ENCODE measurements at places on chromosomes 16 and 17.

- H3K27me3 ChIP-seq: no peaks in the 10 kb centered on the region
- H3K4me3 ChIP-seq: no peak overlapping the region
Measured at GRCh38 chr16:5428932-5429331, 331.3 kb upstream of the EEF2KMT start.

GRCh38 chr16:918068-918467 lies 52.7 kb downstream of the LMF1 start:
- H3K36me3 ChIP-seq: peaks cover 12% of the 10 kb centered on the region
- no peaks in the 10 kb centered on the region for H3K27me3 ChIP-seq
- H3K27ac ChIP-seq: no peak overlapping the region

DNA sequence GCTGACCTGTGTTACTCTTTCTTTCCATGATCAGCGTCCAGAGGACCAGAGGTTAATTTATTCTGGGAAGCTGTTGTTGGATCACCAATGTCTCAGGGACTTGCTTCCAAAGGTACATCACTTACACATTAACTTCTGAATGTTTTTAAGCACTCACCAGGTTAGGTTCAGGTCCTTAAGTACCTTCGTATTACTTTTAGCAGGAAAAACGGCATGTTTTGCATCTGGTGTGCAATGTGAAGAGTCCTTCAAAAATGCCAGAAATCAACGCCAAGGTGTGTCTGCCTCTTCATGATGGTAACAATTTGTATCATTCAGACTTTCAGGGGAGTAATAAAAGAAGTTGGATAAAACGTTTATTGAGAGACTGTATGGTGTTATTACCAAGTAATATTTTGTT lies 3.3 kb downstream of the HERPUD1 start:
- no peak overlapping the region for H3K27ac ChIP-seq
- peaks cover 49% of the 10 kb centered on the region for H3K4me1 ChIP-seq
- no peak for DNase-seq

DNA sequence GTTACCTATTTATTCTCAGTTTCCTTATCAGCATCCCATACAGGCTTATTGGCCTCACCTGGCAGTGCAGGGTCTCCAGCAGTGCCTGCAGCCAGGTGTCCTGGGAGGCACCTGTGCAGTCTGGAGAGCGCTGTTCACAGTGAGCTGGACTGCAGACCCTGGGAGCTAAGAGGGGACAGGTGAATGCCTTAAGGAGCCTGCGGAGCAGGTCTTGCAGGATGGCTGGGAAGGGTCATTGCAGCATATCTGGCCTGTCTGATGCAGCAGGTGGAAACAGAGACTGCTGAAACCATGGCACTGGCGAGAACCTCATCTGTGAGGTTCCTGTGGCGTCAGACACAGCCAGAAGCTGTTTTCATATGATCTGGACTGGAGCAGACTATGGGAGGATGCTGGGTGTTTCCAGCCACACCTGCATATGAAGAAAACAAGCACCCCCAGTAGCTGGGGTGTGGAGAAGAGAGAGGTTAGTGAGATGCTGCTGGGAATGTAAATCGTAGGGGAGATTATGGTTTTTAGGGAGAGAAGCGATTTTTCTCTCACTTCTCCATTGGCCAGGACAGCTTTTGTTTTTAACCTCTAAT lies 77.0 kb downstream of the NTN1 start:
- no peaks in the 10 kb centered on the region for H3K4me1 ChIP-seq
- no peak for DNase-seq
- H3K27me3 ChIP-seq: no peaks in the 10 kb centered on the region

DNA sequence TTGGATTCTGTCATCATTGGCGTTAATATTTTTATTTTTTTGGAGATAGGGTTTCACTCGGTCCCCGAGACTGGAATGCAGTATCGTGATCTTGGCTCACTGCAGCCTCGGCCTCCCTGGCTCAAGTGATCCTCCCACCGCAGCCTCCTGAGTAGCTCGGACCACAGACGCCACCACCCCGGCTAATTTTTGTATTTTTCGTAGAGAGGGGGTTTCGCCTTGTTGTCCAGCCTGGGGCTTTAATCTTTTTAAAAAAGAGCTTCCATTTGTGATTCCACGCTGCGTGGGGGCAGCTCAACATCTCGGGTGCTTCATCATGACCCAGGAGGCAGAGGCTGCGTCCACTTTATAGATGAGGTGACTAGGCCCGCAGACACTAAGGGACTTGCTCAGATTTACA lies 1.5 kb downstream of the BANP start:
- H3K36me3 ChIP-seq: peaks cover 10% of the 10 kb centered on the region
- H3K27me3 ChIP-seq: no peaks in the 10 kb centered on the region
- no peak overlapping the region for H3K4me3 ChIP-seq

DNA sequence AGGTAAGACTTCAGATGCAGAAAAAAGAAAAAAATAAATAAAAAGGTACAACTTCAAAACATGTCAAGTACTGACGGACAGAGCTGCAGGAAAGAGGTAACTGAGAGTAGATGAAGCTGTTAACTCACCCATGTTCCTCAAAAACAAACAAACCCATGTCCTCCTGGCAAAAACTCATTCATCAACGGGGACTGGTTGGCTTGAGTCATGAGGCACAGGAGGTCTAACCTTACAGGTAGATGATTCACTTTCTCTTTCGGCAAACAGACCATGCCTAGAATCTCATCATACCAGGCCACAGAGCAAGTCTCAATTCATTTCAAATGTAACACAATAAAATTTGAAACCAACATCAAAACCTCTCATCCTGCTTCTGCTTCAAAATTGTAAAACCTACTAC lies 12.3 kb upstream of the FASN start:
- no peak for DNase-seq
- peaks cover 9% of the 10 kb centered on the region for H3K36me3 ChIP-seq
- H3K4me1 ChIP-seq: peaks cover 16% of the 10 kb centered on the region
- no peak overlapping the region for H3K4me3 ChIP-seq
- H3K27me3 ChIP-seq: no peaks in the 10 kb centered on the region
- H3K27ac ChIP-seq: no peak overlapping the region

GRCh38 chr16:17212606-17213005 lies 258.2 kb downstream of the XYLT1 start:
- no peaks in the 10 kb centered on the region for H3K4me1 ChIP-seq
- H3K4me3 ChIP-seq: no peak overlapping the region
- DNase-seq: no peak
- peaks cover 2% of the 10 kb centered on the region for H3K36me3 ChIP-seq
- H3K27ac ChIP-seq: no peak overlapping the region

- no peak overlapping the region for H3K4me3 ChIP-seq
- no peaks in the 10 kb centered on the region for H3K4me1 ChIP-seq
- peaks cover 22% of the 10 kb centered on the region for H3K27me3 ChIP-seq
- H3K27ac ChIP-seq: no peak overlapping the region
- no peaks in the 10 kb centered on the region for H3K36me3 ChIP-seq
Measured at GRCh38 chr16:49964973-49965372, 60.1 kb upstream of the CNEP1R1 start.

GRCh38 chr16:49586466-49587450 lies 213.2 kb downstream of the C16orf78 start:
- DNase-seq: no peak
- H3K27ac ChIP-seq: no peak overlapping the region
- H3K36me3 ChIP-seq: no peaks in the 10 kb centered on the region
- H3K4me1 ChIP-seq: no peaks in the 10 kb centered on the region
- H3K4me3 ChIP-seq: no peak overlapping the region
- H3K27me3 ChIP-seq: no peaks in the 10 kb centered on the region

DNA sequence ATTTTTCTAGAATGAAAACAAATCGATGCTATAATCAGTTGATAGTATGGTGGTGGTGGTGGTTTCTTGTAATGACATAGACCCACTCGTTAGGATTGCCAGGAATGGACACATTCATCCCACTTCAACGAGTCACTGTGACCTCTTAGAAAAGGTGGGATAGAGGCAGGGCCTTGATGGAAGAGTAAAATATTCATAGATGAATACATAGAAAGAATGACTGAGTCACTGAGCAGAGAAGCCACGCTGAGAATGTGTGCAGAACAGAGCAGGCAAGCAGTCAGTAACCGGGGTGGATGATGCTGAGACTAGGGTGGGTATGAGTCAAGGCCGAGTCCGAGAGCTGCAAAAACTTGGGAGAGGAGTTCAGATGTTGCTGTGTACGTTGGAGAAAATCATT lies 129.9 kb downstream of the PITPNC1 start:
- H3K4me3 ChIP-seq: no peak overlapping the region
- no peak for DNase-seq
- H3K27ac ChIP-seq: no peak overlapping the region
- no peaks in the 10 kb centered on the region for H3K36me3 ChIP-seq
- no peaks in the 10 kb centered on the region for H3K27me3 ChIP-seq
- H3K4me1 ChIP-seq: peaks cover under 1% of the 10 kb centered on the region
